ENCODE measurements at places on chromosomes 2 and 18. TPM values are rescaled to one million over a fixed set of nuclear protein-coding genes. Genes with fewer than 3 reads are reported as not detected.

Gene SCN7A
- total RNA-seq, result not detected

Gene NETO1
- not detected for total RNA-seq

Gene PPM1B
- total RNA-seq, result 29.5 TPM

Gene MC5R
- total RNA-seq, result 0.69 TPM

Gene DUSP2
- 4.9 TPM for total RNA-seq

Gene IL18RAP
- total RNA-seq, result not detected

Gene PTPN2
- total RNA-seq, result 23.3 TPM

Gene SF3B1
- total RNA-seq, result 337 TPM

Gene GALM
- 21.1 TPM for total RNA-seq

Gene PARD3B
- total RNA-seq, result 4.5 TPM

Gene NFATC1
- total RNA-seq, result 6.9 TPM

Gene SAG
- total RNA-seq, result not detected

Gene GTF2A1L
- not detected for total RNA-seq

Gene CRACDL
- not detected for total RNA-seq

Gene ANKRD29
- 10.3 TPM for total RNA-seq

Gene YPEL5
- 37.7 TPM for total RNA-seq

Gene SMARCAL1
- total RNA-seq, result 11.0 TPM

Gene MATN3
- total RNA-seq, result 0.15 TPM

Gene CRYGD
- not detected for total RNA-seq

Gene SEMA4C
- total RNA-seq, result 12.6 TPM

Gene POTEC
- not detected for total RNA-seq

Gene RAPH1
- total RNA-seq, result 12.5 TPM

Gene CTNNA2
- not detected for total RNA-seq

Gene CTAGE1
- total RNA-seq, result not detected

Gene PROC
- not detected for total RNA-seq

Gene GULP1
- 14.6 TPM for total RNA-seq

Gene SERPINB13
- total RNA-seq, result not detected

Gene KANSL3
- 23.9 TPM for total RNA-seq

Gene AMER3
- total RNA-seq, result not detected

Gene TCF23
- total RNA-seq, result not detected

Gene RUFY4
- not detected for total RNA-seq

Gene UGT1A10
- total RNA-seq, result 0.33 TPM

Gene DHX57
- 11.4 TPM for total RNA-seq

Gene SRBD1
- 5.8 TPM for total RNA-seq

Gene RAD51AP2
- not detected for total RNA-seq

Gene FN1
- 453 TPM for total RNA-seq

Gene ZNF385B
- total RNA-seq, result not detected

Gene IL36B
- total RNA-seq, result not detected

Gene SIX3
- not detected for total RNA-seq

Gene EN1
- 7.2 TPM for total RNA-seq

Gene APOB
- total RNA-seq, result not detected

Gene ANKRD30BL
- not detected for total RNA-seq

Gene FAM237A
- total RNA-seq, result not detected

Gene UGT1A5
- not detected for total RNA-seq

Gene ZSWIM2
- not detected for total RNA-seq

Gene COL4A3
- total RNA-seq, result 0.20 TPM

Gene OSR1
- total RNA-seq, result not detected

Gene UCN
- total RNA-seq, result 1.3 TPM
